ENCODE measurements at places on chromosomes 16 and 17. TPM values are rescaled to one million over a fixed set of nuclear protein-coding genes. Genes with fewer than 3 reads are reported as not detected.

- DNase-seq = no peak
Measured at GRCh38 chr17:72608436-72608835, 484.1 kb downstream of the SLC39A11 start.

DNA sequence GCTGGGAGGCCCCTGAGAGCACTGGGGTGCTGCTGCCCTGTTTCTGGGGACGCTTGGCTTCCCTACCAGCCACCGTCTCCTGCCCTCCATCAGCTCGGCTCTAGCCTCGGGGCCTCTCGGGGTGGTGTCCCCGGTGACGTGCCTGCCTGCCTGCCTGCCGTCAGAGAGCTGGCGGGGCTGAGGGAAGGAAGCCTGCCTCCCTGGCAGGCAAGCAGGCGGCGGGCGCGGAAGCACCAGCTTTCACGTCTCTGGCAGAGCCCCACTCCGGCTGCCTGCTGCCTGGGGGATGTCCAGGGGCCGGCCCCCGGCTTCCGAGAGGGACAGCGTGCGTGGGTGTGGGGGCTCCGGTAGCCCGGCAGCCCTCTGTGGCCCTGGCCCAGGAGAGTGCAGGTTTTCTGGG lies 9.3 kb downstream of the CENPX start:
- peak; percentile 35 for DNase-seq

DNA sequence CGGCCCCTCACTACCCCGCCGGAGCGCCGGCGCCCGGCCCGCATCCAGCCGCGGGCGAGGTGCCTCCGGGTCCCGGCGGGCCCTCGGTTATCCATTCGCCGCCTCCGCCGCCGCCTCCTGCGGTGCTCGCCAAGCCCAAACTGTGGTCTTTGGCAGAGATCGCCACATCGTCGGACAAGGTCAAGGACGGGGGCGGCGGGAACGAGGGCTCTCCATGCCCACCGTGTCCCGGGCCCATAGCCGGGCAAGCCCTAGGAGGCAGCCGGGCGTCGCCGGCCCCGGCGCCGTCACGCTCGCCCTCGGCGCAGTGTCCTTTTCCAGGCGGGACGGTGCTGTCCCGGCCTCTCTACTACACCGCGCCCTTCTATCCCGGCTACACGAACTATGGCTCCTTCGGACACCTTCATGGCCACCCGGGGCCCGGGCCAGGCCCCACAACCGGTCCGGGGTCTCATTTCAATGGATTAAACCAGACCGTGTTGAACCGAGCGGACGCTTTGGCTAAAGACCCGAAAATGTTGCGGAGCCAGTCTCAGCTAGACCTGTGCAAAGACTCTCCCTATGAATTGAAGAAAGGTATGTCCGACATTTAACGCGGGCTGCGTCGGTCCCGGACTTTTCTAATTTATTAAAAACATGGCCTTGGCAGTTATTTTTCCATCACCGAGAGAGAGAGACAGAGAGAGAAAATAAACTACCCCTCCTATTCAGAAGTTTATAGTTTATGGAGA lies 2.8 kb downstream of the IRX5 start:
- DNase-seq = no peak

GRCh38 chr17:28667870-28668269 lies 5.9 kb downstream of the SUPT6H start:
- DNase-seq = no peak

GRCh38 chr17:7854851-7855659 lies at the start of gene TMEM88:
TMEM88 (plus strand) TSS chr17:7855066; CDS start chr17:7855075, 9 bp downstream.
- no peak for DNase-seq

DNA sequence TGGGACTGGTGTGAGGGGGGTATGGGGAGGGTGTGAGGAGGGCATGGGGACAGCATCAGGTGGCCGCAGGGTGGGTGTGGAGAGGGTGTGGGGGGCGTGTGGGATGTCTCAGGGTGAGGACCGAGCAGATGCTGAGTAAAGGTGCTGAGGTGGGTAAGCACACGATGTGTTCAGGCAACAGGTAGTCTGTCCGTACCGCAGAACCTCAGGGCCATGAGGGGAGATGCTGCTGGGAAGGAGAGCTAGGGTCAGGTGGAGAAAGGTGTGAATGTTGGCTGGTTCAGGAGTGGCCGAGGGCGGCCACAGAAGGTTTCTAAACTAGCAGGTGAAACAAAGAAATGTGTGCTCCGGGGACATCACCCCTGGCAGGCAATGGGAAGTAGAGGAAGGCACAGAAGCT lies 80.0 kb upstream of the CDH5 start:
- DNase-seq = no peak

- no peak for DNase-seq
Measured at GRCh38 chr17:19347323-19348080, 15.0 kb downstream of the B9D1 start.

GRCh38 chr16:58177353-58177710 lies 20.6 kb downstream of the CSNK2A2 start:
- DNase-seq = no peak

GRCh38 chr17:74119965-74120364 lies 83.5 kb upstream of the RPL38 start:
- DNase-seq = no peak

C17orf100 gene
- total RNA-seq = 0.90 TPM

SLC16A5 gene
- 0.76 TPM for total RNA-seq

GFER gene
- total RNA-seq = 16.1 TPM

CCL18 gene
- 9.3 TPM for total RNA-seq

Measured in thymus (tissue), 14 donors.